ENCODE measurements at places on chromosomes 11 and 22.

DNA sequence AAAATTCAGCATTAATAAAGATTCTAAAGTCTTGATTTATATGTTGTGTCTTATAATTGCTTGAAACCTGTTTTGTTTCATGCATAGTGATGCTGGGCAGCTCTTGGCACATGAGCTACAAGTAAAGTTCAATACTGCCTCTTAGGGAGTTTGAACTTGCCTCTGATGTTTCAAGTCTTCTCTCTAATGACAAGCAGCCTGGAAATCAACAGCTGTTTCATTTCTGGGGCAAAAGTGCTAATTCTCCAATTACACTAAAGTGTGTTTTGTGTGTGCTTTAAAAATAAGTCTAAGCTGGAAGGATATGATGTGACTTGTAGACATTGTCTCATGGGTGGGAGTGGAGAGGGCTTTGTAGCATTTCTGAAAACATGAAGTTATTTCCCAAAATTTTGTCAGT, 23.7 kb upstream of the SESN3 start:
- DNase-seq, result no peak

GRCh38 chr11:88555018-88555828, 217.7 kb upstream of the CTSC start:
- no peak for DNase-seq

- no peak for DNase-seq
These were observed 139.2 kb downstream of the ADAMTS15 start for GRCh38 chr11:130587658-130588057.

DNA sequence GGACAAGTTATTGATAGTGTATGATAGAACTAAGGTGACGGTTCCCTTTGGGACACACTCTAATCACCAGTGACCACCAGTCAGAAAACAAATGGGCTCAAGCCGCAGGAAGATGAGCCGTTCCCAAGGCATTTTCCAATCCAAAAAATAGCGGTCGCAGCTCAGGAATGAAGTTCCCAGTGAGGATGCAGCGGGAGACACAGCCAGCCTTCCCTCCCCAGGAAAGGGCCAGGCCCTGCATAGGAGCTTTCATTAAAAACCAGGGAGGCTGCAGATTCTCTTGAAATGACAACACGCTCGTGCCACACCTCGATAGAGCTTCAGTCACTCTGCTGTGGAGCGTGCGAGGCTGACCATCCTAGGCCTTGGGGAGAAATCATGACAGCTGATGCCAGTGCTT, 65.8 kb upstream of the WNT7B start:
- DNase-seq, result no peak

DNA sequence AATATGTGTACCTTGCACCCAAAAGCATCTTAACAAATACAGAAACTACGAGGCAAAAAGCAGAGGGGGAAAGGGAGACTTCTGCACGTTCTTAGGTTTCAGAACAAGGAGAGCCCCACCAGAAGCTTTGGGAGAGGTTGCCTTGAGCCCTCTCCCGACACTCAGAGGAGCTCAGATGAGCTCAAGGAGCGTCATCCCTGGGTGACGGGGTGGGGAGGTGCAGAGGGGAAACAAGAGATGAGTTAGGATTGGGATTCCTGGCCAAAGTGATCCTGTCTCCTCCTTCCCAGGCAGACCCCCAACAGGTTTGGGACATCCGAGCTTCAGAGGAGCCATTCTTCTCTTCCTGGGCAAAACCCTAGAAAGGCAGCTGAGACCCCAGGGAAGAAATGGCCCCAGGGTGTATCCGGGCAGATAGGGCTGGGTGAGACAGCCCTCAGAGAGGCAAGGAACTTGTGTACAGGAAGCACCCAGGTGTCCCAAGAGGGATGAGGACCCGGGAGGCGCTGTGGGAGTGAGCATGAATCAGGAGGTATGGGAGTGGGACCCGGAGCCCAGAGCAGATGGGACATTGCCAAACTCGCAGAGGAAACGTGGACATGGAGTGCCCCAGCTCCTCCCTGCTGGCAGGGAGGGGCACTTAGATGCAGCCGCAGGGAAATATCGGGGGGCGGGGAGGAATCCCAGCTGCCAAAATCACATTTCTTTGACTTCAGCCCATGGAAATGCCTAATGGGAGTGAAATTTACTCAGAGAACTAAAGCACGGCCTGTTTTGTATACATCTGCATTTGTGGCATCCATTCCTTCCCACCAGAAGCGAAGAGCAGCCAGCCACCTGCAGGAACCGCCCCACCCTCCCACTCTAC, 12.4 kb downstream of the C1QTNF6 start:
- no peak for DNase-seq

- DNase-seq, result no peak
These were observed 5.2 kb downstream of the PRR5 start for GRCh38 chr22:44707178-44707577.

GRCh38 chr22:41324821-41325528, 23.6 kb downstream of the ZC3H7B start:
- DNase-seq, result no peak

DNA sequence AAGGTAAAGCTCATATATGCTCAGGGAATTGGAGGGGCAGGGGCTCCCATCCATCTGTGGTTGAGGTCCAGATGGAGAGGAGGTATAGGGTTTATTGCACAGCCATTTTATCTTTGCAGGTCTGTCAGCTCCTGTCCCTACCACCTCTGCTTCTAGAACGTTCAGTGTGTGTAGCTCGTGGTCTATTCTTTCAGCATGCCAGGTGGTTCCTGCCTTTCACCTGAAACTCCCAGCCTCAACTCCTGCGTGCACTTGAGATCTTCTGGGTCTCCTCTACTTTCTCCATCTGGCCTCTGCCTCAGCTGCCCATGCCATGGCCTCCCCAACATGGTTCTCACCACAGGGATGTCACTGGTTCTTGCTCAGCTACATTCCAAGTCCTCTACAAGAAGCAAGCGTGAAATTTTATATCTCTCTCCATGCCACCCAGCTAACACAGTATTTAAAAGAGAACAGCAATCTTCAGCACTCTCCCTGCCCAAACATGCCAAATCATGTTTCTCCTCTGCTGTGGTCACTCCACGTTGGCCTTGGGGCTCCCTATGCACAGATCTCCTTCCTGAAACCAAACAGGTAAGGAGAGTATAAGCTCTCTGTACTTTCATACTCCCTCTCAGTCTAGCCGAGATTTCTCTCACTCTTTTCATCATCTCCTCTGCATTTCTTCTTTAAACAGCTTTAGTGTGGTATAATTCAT, 157.8 kb upstream of the TRPC6 start:
- no peak for DNase-seq

DNA sequence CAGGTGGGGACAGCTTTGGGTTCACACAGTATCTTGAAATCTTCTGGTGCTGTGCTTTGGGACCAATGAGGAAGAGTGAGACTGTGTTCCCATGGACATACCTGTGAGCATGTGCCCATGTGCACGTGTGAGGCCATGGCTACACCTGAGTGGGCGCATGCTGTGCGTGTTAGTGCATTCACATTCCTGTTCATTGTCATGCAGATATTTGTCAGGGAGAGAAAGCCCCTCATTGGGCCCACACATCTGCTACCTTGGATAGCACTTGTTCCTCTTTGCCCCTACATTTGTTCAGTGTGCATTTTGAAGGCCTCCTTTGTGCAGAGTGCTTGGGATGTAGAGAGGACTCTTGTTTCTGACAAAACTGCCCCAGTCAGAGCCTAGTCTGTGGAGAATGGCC, 154.3 kb upstream of the E2F8 start:
- DNase-seq, result no peak

DNA sequence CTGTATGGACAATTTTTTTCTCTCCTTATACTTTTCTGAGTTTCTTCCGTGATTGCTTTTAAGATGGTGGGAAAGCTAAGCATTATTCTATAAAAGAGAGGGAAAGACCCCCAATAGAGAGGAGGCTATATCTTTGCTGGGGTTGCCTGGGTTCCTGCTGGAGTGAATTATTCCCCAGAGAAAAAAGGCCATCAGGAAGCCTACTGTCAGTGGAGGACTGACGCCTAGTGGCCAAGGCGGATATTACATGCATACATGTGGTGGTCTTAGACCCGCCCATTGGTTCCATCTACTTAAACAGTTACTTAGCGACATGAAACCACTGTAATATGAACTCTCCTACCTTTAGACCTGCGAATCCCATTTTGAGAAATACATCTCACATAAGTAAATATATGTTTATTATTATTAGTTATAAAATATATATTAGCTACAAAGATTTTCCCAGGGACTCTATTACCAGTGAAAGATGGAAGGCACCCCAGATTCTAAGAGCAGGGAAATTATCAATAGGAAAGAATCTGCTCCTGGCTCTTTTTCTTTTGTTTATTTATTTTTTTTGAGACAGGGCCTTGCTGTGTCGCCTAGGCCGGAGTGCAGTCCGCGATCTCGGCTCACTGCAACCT, 15.7 kb upstream of the PGA3 start:
- peak; percentile 71 for DNase-seq

GRCh38 chr11:76714493-76714892, 43.9 kb upstream of the LRRC32 start:
- no peak for DNase-seq

DNA sequence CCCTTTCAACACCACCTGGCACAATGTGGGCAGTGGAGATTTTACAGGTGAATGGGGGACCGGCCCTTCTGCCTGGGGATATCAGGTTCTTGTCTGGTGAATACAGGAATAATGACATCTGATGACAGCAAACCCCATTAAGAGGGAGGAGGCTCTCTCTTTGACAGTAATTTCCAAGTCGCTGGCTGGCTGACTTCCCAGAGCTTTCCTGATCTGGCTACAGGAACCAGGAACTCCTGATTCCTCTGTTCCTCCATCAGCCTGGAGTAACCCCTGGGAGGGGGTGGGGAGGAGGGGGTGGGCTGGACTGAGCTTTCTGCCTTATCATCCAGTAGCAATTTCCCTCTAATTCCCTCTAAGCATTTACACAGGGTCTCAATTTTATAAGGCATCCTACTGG, 3.7 kb upstream of the MIEF1 start:
- DNase-seq, result no peak

- DNase-seq, result no peak
These were observed 186.2 kb downstream of the SPON1 start for GRCh38 chr11:14148653-14149273.

- no peak for DNase-seq
These were observed 1.9 kb downstream of the FBXO7 start for GRCh38 chr22:32476281-32477195.

DNA sequence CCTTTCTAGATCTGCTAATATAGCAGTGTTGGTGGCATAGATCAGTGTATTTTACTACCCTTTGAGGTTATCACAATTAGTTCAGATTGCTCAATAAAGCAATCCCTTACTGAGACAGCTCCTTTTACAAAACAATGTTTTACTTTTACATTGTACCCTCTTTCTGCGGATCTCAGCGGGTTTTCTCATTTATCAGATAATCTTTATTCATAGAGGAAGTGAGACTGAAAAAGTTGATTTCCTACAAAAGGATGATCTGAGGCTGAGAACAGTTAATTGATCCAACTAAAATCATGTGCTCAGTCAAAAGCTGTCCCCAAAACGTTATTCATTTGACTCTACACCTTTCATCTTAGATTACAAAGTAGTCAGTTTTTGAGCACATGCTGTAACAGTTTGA, 2319.9 kb downstream of the LRRC4C start:
- DNase-seq, result no peak

GRCh38 chr11:66183494-66184048, 84.9 kb upstream of the RAB1B start:
- DNase-seq, result no peak

DNA sequence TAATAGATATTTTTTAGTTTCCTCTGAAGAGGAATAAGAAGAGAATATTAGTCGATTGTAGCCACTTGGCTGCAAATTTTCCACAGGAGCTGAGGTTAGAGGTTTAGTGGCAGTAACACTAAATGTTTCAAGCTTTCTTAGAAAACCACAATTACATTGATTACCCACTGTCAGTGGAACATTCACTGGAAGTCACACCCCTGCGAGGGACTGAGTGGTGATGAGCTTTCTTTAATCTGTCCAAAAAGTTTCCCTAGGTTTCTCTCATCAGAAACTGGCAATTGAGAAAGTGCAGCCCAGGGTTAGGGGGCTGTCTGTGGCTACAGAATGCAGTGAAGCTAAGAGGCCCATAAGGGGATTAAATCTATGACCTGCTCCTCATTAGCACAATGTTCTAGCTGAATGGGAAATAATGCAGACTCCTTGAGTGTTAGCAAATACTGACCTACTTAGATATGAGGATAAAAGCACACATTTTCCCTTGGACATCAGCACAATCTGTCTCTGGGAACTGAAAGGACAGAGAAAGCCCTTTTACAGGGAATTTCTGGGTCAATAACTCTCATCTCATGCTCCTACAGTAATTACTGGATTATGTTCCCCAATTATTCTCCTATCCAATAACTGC, 189.5 kb downstream of the FAM76B start:
- no peak for DNase-seq

GRCh38 chr22:17397756-17398547, 28.7 kb downstream of the CECR2 start:
- no peak for DNase-seq

DNA sequence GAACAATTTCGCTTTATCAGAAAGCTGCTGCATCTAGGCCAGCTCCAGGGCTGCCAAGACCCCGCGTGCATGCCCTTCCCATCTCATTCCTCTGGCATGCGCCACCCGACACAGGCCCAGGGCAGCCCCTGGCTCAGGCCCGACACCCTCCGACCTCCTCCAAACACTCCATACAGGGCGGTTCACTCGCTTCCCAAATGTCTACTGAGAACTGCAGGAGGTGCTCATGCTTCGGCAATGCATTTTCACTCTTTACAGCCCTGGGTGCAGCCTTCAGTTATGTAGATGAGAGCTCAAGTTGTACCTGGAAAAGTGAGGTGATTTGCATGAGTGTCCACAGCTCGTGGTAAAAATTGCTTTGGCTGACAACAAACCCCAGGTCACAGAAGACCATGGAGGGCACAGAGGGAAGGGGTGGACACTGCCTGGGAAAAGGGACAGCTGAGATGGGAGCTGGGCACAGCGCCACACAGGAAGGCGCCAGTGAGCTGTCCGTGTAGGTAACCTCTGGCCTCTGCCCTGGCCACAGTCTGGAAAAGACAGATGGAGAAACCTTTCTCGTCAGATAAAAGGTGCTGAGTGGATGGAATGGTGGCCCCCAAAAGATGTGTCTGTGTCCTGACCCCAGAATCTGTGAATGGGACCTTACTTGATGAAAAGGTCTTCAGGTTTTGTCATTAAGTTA, 1351.9 kb downstream of the BRD1 start:
- DNase-seq, result no peak

GRCh38 chr11:118522571-118523072, 4.7 kb upstream of the TTC36 start:
- no peak for DNase-seq

DNA sequence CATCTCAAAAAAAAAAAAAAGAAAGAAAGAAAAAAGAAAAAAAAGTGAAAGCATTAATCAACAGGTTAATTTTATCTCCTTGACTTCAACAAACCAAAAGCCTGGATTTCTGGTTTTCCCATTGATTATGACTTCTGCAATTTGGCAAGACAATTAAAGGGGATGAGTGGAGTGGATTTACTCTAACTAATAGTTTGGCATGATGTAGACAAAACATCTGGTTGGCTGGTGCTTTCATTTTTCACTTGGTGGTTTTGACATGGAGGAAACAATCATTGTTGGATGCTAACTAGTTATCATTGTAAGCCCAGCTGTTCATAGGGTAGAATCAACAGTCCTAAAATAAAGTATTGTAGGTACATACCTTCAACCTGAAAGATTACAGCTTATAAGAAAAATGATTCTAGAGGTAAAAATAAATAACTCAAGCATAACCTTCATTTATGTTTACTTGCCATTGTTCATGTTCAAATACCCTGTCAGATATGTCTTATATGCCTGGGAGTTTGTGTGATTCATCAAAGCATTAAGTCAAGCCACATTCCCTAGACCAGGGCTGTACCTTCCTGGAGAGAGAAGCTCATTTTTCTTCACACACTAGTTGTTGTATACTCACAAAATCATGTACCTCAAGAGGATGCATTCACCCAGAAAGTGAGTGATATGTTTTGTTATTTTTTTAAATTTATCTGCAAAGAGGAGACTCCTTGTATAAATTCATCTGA, 15.1 kb downstream of the FIBIN start:
- no peak for DNase-seq

Data from stimulated activated CD8-positive, alpha-beta memory T cell treated with anti-CD3 and anti-CD28 coated beads, Interleukin-7, amount 100 ng/mL, for 1 hour (primary cell).